NCI-H510A treated with DMSO at 0.1 percent for 48 hours (cell line): ENCODE measurements at places on chromosomes 1 and 21.

DNA sequence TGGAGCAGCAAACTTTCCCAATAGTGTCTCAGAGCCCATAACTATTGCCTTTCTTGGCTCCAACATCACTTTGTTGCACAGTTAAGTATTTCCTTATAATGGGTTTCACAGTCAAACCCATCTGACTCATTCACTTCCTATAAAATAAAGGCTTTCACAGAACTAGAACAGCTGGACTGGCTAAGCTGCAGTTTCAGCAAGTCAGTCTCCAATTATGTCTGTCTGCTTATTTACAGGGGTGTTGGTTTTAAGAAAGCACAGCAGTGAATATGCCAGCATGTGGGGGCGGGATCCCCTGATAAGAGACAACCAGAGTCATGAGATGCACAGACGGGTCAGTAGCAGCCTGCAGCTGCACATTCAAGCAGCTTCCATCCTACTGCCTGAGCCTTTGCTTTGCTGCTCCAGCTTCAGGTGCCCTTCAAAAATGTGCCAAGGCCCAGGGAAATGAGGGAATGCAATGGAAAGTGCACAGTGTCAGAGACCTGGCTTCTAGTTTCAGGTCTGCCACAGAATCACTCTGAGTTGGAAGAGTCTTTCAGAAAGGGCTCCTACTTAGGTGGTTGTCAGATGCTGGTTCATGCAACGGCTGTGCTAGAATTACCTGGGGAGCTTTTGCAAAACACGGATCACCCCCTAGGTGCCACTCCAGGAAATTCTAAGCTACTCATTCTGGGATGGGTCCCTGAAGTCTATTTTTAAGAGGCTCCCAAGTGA is 24.8 kb downstream of the RNF19B start:
- no peak for DNase-seq

DNA sequence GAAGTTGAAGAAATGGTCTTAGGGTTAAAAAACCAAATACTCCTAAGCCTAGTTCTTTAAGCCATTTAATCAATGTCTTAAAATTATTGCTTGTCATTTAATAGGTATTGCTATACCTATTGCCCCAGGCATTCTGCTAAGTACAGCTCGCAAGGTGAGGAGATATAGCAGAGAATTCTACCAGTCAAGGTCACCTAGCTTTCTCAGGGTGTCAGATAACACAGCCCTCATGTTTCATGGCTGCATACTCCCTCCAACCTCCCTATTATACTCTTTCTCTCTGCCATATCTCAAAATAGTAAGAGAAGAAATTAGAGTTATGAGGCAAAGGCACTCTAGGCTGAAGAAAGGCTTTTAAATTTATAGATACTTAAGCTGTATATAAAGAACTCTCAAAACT is 68.4 kb upstream of the GPR88 start:
- no peak for DNase-seq

- no peak for DNase-seq
Observed at GRCh38 chr1:220892997-220893700, 13.9 kb downstream of the HLX start.

- no peak for DNase-seq
Observed at GRCh38 chr1:151801846-151802245, 3.4 kb downstream of the LINGO4 start.

DNA sequence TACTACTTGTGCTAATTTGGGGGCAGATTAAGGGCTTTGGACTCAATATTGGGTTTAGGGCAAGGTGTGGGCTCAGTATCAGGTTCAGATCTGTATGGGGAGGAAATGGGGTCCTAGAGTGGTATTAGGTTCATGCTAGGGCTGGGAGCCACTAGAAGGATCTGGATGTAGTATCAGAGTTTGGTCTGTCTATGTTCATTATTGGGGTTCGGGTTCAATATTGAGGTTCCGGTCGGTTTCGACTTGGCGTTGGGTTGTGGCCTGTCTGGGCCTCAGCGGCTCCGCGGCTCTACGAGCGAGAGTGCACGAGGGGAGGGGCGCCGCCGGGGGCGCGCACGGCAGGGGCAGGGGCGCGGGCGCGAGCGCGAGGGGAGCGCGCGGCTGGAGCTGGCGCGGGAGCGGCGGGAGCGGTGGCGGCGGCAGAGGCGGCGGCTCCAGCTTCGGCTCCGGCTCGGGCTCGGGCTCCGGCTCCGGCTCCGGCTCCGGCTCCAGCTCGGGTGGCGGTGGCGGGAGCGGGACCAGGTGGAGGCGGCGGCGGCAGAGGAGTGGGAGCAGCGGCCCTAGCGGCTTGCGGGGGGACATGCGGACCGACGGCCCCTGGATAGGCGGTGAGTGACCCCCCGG is at the start of gene PTPRF:
TSS of gene PTPRF (plus strand) at position 401 of the 624 bp plus-strand sequence. CDS start 14,193 bp downstream, outside the sequence.
- peak; percentile 99 for DNase-seq

DNA sequence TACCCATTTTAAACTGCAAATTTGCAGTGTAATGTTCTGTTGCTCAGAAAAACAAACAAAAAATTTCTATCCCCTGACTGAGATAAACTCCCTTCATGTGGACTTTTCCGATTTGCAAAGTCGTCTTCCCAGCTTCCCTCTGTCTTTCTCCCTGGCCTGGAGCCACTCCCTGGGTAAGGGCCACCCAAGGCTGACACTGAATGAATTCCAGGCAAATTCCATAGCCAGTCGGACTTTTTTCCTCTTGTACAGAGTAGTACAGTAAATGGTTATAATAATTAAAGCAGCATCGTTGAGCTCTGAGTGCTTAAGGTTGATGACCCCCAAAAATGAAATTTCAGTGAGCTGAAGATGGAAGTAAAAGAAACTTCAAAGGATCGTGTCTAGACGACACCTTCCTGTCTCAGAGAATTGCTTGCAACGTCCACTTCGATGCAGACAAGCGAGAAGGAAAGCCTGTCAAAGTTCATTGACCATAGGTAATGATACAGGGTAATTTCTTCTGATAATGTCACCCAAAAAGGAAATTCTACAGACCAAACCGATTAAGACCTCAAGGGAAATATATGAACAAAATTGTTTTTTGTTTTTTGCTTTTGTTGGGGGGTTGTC is 33.6 kb upstream of the LHX8 start:
- no peak for DNase-seq

GRCh38 chr1:22319608-22320007 is 132.0 kb upstream of the ZBTB40 start:
- DNase-seq: no peak

DNA sequence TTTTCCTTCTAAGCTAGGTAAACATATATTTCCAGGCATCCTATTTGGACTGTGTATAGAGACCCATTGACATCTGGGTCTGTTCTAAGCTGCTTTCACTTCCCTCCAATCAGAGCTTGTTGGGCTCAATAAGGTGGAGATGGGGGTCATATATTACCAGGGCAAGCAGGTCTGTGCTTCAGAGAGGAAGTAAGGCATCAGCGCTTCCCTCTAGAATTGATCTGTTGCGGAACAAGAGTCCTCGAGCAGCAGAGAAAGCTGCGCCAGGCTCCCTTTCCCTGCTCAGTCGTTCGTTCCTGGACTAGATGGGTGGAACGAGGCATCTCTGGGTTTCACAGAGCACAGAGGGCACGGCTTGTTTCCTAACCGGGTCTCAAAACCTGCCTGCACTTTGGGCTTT is 63.5 kb downstream of the DISC1 start:
- peak; percentile 79 for DNase-seq

DNA sequence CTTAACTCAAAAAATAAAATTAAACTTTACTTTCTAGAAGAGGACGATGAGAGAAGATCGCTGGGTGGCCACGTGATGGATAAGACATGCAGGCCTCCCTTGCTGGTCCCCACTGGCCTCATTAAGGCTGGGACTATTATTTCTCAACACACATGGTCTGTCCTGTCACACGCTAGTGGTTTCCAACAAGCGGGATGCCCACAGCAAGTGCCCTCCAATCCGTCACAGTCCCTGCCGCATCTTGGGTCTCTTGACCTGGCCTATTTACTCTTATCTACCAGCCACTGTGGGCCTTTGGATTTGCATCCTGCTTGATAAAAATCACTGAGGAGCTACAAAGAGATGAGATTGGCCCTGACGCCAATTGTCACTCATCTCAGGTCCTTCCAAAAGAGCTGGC is 30.0 kb downstream of the CAPZB start:
- DNase-seq: no peak

DNA sequence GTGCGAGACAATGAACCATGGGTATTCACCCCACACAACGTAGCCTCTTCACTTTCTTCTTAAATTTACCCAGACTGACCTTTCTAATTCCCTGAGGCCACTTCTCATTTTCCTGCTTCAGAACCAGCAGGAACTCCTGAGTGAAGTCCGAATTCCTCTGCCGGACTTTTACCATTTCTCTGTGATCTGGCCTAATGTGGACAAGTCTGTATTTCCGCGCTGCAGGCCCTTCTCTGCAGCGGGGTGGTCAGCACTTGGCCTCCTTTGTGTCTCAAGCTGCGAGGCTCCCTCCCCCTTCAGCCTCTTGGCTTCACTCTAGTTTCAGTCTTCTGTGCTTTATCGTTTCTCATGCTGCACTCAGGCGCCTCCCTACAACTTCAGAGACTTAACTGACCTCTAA is 9.4 kb upstream of the CTBS start:
- DNase-seq: peak; percentile 82

DNA sequence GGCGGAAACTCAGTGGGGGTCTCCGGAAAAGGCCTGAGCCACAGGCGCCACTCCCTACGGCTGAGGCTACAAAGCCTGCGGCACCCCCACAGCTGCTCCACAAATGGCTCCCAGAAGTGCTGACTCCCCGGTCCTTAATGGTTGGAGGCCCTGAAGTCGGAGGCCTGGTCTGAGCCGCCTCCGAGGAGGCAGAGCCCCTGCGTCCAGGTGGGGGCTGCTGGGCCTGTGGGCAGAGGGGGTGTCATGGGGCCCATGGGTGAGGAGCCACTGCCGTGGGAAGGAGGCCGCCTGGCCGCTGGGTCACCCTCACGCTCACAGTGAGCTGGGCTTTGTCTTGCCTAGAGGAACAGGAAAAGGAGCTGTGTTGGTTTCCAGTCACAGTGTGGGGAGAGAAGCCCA is 12.4 kb upstream of the COL18A1 start:
- no peak for DNase-seq

DNA sequence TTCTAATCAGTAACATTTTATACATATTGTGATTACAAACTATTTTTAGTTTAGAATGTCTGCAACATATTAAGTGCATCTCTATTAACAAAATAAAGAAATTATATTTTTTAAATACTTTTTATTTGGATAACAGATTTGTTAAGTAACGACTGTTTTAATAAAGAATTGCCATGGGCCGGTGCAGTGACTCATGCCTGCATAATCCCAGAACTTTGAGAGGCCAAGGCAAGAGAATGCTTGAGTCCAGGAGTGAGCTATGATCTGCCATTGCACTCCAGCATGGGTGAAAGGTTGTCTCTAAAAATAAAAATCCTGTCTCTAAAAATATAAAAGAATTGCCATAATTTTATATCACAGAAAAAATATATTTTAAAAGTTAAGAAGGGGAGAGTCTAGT is 4.1 kb downstream of the LRRIQ3 start:
- DNase-seq: no peak
